ENCODE measurements at places on chromosomes 11 and 22.

GRCh38 chr11:76656571-76657081 is 13.9 kb downstream of the LRRC32 start:
- no peak for DNase-seq

DNA sequence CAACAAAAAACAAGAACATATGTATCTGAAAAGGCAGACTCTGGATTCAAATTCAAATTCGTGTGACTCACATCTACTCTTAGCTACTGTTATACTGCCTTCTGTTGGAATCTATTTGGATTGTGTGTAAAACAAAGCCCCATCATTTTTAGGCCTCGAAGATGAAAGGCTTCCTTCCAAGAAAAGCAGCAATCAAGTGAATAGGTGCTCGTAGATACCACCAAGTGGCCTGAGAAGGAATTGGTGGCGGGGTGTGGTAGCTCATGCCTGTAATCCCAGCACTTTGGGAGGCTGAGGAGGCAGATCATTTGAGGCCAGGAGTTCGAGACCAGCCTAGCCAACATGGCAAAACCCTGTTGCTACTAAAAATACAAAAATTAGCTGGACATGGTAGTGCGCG is 4.2 kb downstream of the GRAMD1B start:
- no peak for DNase-seq

GRCh38 chr11:94746721-94747120 is 21.4 kb upstream of the AMOTL1 start:
- no peak for DNase-seq

DNA sequence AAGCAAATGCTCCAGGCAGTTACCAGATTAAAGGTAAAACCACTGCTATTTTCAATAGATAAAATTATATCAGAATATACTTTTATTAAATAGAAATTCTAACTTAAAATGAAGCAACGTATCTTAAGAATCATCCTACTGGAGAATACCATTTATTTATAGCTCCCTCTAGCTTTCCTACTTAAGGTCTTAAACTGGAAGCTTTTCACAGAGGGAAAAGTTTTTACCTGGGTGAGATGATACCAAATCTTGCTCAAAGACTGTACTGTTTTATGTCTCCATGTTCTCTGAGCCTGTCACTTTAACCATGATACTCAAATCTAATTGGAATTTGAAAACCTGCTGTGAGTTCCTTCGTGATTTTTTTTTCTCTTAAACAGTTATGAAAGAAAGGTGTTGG is 291.8 kb downstream of the AASDHPPT start:
- DNase-seq: no peak

GRCh38 chr22:47164514-47165337 is 402.3 kb downstream of the TBC1D22A start:
- DNase-seq: peak; percentile 8

DNA sequence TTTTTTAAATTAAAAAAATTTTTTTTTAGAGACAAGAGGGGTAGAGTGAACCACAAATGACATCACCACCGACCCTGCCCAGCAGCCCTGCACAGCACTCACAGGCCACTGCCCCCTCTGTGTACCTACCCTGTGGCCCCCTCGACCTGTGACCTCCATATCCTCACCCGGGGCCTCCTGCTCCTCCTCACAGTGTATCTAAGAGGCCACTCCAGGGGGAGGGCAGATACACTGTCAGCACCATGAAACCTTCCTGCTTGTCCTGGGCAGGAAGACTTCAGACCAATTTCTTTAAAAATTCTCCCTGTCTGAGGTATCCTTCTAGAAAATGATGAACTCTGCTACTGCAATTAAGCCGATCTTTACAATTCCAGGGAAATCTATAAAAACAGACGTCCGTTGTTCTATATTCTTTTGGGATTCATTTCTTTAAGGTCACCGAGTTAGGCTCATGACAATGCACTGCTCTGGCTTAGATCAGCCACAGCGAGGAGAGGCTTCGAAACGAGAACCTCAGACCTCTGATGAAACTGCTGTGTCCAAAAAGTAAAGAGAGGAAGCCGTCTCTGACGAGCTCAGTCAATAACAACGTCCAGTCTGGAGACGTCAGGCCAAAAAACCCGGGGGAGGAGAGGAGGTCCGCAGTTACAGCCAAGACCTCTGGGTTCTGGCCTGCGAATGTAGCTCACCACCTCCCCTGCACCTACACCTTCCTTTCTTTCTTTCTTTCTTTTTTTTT is 17.5 kb downstream of the NFAM1 start:
- DNase-seq: no peak

- DNase-seq: no peak
Observed at GRCh38 chr11:119940401-119940976, 197.4 kb downstream of the TRIM29 start.

DNA sequence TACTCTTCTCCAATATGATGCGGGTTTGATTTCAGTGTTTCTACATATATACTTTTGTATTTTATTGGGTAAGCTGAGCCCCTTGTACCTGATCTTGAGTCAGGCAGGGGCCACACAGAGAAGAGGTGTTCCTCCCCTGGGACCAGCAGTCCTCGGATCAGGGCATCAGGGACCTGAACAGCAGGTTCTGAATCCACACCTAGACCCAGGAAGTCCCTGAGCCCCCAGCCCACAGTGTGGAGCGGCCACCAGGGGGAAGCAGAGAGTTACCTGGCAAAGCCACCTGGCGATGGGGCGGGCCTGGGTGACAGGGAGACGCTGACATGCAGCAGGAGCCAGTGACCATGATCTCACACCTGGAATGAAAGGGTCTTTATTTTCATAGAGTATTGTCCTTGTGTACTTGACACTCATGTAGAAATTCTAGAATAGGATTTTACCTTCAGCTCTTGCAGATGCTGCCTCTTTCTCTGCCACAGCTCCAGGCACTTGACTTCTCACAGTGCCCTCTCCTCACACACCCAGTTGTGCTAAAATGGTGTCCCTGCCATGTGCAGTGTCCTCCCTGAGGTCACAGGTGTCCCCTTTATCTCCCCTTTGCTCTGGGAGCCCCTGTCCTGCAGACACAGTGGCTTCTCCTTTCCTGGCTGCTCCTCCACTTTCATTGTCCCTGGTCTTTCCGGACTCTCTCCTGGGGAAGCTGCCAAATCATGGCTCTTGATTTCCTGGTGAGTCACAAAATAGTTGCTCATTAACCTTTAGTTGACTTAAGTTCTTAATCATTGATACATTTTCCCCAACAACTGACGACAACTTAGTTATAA is 48.5 kb downstream of the GGTLC2 start:
- peak; percentile 71 for DNase-seq

GRCh38 chr11:16987205-16987568 is 27.0 kb downstream of the PLEKHA7 start:
- no peak for DNase-seq

- DNase-seq: no peak
Observed at GRCh38 chr22:45889093-45889538, 87.8 kb downstream of the WNT7B start.
